Neural progenitor cell (in vitro differentiated cells): ENCODE measurements at places on chromosomes 4 and X.

DNA sequence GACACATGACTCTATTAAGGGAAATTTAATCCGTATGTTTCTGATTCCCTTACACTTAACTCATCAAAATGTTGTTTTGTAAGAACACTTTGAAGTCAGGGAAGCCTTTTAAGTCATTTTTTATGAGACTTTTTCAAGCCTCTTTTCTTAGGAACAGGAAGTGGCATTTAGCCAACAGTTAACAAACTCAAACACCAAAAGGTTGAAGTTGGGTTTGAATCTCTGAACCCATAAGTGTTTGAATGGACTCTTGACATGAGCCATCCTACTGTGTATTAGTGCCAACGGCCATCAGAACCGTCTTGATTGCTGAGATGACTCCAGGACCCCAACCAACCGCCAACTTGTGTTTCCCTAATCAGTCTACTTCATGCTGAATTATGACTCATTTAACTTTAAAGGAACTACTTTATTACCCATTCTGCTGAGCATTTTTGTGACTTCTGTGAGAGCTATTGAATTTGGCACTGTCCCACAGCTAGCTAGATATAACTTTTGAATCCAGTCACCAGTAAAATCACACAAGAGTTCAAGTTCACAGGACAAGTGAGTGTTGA lies 209.1 kb upstream of the FAT1 start:
- DNase-seq: no peak

- no peak for DNase-seq
Observed at GRCh38 chrX:153957224-153957623, 12.8 kb upstream of the RENBP start.

DNA sequence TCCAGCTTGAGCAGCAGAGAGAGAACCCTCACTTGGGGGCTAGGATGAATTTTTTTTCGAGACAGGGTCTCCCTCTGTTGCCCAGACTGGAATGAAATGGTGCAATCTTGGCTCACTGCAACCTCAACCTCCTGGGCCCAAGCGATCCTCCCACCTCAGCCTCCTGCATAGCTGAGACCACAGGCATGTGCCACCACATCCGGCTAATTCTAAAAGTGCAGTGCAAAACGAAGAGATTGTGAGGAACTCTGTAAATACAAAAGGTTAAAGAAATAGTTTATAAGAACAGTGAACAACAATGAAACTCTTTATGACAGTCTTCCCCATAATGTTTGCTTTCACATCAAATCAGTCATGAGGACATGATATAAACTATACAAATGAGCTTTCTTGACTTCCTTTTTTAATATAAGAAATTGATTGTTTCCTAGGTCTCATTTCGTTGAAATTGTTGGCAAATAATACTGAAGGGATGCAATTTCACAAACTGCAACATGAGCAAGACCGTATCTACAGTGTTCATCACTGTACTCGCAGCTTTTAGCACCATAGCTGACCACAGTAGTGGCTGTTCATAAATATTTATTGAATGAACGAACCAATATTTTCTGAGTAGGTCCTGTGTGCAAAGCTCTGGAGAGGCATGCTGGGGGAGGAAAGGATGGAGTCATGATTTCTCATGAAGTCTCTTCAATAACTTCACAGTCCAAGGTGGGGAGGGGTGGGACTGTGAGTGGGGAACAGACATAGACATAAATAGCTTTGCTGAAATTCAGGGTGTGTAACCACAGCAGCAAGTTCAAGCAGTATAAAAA lies 116.1 kb downstream of the SHROOM3 start:
- DNase-seq: no peak

DNA sequence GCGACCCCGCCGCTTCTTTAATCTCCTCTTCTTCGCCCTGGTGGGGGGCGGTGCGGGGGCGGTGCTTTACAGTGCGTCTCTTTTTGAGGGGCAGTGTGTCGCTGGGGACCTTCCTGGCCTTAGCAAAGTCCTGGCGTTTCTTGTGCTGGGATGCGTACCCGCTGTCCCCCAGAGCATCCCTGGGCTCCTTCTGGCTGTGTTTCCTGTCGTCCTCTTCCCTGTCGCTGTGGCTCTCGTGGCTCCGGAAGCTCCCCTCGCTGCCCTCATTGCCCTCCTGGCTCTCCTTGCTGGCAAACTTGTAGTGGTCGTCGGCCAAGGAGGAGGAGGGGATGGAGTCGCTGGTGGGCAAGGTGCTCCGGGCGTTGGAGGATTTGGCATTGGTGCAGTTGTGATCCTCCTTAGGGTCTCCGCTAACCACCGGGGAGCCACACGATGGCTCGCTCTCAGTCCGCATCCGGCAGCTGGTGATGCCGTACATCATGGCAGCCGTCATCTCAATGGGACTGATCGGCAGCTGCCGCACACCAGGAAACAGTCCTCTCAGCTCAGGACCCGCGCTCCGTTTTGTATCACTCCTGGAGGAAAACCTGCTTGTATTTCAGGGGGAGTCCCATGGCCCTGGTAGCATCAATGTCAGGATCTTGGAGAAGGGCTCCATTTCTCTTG lies 30.4 kb upstream of the TMSB15A start:
- DNase-seq: peak; percentile 8

- no peak for DNase-seq
Observed at GRCh38 chr4:161894493-161895167, 269.2 kb downstream of the FSTL5 start.

DNA sequence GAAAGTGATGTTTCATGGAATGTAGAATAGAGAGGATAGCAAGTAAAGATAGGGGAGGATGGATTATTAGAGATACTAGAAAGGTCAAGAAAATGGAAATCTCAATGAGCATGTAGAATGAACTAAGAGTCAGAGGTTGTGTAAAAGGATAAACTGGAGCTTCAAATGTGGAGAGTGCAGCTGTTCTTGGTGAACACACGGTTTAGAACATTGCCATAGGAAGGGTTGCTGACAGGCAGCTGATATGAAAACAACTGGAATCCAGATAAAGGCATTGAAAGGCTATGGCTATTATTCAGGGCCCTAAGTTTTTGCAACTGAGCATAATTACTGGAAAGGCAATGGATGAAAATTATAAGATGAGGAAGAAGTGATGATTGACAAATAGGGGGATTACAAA lies 239.6 kb upstream of the VEGFC start:
- DNase-seq: no peak
